ENCODE measurements at places on chromosomes 13 and 19.

DNA sequence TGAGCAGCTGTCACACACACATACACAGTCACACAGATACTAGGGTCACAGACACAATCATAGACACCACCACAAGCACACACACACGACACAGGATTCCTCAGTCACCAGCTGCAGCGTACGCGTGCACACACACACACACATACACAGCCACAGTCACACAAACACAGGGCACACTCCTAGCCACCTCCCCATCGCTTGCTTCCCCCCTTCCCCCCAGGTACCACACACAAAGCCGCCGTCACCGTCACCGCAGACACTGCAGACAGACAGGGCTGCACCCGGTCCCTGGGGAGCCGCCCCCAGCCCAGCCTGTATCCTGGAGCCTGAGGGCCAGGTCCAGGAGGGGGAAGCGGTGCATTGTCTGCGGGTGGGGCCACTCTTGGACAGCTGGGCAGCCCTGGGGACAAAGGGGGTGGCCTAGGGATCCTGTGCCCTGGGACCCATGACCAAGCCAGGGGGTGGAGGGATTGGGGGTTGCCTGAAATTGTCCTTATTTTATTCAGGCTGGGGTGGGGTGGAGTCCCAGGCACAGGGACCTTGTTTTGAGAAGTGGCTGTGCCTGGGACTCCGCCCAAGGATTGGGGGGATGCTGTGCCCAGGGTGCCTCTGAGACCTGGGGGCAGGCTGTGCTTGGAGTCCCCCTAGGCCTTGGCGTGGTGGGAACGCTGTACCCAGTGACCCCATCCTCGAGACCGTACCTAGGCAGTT is 957 bp downstream of the NUMBL start:
- DNase-seq, result no peak

GRCh38 chr13:106986687-106987426 is 418.9 kb upstream of the ARGLU1 start:
- no peak for DNase-seq

DNA sequence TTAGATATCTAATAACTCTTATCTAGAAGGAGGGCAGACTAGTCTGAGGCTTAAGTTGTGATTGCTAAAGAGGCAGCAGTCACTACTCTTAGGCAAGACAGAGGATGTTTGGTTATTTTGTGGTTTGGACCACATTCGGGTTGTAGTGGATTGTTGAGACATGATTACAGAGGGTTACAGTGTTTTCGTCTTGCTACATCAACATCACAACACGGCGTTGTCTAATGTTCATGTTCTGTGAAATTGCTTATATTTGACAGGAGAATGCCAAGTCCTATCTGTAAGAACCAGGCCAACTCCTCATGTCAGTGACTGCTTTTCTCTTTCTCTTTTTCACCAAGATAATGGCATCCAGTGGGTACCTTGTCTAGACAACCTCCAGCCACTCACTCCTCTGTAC is 16.8 kb upstream of the TM9SF2 start:
- no peak for DNase-seq

DNA sequence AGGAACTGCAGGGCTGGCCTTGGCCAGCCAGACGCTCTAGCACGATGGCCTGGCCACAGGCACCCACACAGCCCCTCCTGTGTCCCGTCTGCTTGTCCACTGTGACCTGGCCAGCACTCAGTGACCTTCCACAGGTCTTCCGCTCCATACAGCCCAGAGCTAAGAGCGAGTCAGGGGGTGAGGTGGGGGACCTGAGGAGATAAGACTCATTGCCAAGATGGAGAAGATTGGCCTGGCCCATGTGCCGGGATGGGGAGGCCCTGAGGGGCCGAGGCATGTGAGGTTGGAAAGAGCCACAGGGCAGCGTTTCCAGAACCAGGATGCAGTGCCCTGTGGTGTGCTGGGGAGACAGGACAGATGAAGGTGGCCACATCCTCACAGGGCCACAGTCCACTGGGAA is 10.2 kb upstream of the SLC7A9 start:
- no peak for DNase-seq

GRCh38 chr13:32042551-32042950 is 11.0 kb downstream of the FRY start:
- no peak for DNase-seq
